Heart right ventricle (tissue), 16 donors: ENCODE measurements at places on chromosomes 6 and 20. TPM values are rescaled to one million over a fixed set of nuclear protein-coding genes. Genes with fewer than 3 reads are reported as not detected.

Gene CYP39A1
- 2.9 TPM for polyA plus RNA-seq

Gene CFB
- polyA plus RNA-seq: 15.8 TPM

DNA sequence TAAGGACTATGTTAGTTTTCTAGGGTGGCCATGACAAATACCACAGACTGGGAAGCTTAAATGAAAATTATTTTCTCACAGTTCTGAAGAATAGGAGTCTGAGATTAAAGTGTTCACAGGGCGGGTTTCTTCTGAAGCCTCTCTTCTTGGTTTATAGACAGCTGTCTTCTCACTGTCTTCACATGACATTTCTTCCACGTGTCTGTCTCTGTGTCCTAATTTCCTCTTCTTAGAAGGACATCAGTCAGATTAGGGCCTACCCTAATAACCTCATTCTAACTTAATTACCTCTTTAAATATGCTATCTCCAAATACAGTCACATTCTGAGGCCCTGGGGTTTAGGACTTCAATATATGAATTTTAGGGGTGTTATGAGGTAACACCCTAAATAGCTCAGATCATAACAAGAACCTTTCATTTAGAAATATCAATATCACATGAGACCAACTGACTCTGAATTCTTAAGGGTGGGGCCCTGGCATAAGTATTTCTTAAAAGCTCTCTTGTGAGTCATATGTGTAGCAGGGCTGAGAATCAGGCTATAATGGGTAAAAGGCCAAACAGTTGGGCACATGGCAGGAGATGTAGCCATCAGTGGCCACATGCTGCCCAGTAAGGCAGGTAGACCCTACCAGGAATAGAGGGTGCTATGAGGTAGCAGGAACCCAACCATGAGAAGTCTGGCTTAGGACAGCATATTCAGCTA lies 62.0 kb upstream of the TENT5A start:
- DNase-seq: no peak

GRCh38 chr6:104908031-104908887 lies 48.5 kb upstream of the HACE1 start:
- DNase-seq: no peak

Gene FRK
- 2.2 TPM for polyA plus RNA-seq

Gene VNN1
- polyA plus RNA-seq: 0.44 TPM

DNA sequence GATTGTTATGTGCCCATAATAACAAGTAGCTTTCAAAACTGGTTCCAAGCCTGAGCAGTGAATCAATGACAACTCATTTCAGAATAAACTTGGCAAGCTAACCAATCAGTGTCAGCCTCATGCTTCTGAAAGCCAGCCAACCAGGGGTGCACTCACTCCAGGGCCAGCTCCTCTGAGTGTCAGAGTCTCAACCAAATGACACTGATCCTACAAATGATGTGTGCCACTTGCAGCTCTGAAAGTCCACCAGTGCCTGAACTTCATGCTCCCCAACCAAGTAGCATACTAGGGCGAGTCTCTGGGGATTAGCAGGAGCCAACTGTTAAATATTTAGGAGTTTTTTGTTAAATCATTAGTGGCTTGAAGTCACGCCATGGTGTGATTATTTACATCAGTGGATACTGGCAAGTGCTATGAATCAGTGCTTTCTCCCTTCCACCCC lies 4.5 kb downstream of the IYD start:
- DNase-seq: no peak

DNA sequence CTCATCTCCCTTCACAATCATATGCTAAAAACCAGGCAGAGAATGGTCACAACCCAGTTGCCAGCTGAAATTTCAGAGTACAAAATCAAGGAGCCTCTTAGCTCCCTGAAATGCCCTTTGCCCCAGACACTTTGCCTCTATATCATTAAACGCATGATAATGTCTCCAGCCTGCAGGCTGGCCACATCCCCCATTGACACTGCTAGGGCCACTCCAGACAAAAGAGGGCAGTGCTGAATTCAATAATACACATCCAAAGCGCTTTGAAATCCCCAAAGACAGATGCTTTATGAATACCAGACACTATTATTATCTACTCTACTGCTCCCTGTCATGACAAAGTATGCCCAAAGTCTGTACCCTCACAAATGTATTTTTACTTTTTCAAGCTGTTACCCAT lies 348.3 kb upstream of the POU3F2 start:
- DNase-seq: no peak

Gene STX11
- 9.0 TPM for polyA plus RNA-seq

Gene MAS1
- polyA plus RNA-seq: not detected

DNA sequence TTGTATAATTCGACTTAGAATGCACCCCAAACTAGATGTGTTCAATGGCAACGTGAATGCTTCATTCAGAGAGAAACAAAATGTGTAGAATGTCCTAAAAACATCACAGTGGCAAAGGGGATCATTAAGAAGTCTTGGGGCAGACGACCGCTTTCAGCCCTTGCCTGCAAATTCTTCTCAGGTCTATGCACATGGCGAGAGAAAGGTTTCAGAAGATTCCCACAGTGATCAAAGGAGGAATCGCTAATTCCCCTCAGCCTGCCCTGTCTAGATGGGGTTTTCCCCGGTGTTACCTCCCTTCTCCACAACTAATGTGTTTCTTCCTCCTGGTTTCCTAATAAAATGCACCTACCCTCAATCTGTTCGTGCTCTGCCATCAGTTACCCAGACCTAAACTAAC lies 13.3 kb upstream of the NHSL1 start:
- DNase-seq: no peak

Gene PRICKLE4
- polyA plus RNA-seq: 1.6 TPM

- DNase-seq: no peak
Observed at GRCh38 chr6:143063631-143064030, 2.9 kb downstream of the AIG1 start.
